ENCODE measurements at places on chromosomes 7 and 10.

DNA sequence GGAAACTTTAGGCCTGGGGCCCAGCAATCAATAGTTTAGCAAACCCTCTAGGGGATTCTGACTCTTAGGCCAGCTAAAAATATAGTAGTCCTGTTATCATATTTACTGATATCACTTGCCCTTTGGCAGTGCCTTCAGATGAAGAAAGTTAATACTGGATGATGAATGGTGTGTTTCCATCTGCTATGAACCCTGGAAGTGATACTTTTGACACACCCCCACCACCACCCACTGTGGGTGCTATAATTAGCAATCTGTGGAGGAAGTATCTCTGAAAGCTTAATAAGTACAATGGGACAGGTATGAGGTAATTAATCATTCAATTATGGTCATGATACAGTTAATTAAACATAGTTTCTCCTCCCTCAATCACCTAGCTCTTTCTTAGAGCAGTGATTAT lies 90.4 kb upstream of the LRRTM3 start:
- DNase-seq: no peak

DNA sequence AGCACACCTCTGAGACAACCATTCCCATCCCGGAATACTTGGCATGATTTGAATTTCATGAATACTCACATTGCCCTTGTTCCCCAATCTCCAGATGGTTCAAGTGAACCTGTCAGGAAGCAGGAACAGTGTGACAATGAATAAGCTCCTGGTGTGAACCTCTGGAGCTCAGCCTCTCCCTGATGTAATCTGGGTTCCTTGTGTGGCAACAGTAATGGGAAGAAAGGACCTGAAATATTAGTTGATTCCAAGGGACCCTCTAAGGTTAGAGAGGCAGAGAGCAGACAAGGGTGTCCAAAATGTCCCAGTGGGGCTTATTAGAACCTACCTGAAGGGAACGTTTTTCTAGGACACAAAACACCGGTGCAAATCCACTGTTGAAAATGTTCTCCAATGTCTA lies 8.5 kb downstream of the OR2A7 start:
- no peak for DNase-seq

- DNase-seq: no peak
These were observed 617.9 kb upstream of the MKI67 start for GRCh38 chr10:128744092-128744491.

DNA sequence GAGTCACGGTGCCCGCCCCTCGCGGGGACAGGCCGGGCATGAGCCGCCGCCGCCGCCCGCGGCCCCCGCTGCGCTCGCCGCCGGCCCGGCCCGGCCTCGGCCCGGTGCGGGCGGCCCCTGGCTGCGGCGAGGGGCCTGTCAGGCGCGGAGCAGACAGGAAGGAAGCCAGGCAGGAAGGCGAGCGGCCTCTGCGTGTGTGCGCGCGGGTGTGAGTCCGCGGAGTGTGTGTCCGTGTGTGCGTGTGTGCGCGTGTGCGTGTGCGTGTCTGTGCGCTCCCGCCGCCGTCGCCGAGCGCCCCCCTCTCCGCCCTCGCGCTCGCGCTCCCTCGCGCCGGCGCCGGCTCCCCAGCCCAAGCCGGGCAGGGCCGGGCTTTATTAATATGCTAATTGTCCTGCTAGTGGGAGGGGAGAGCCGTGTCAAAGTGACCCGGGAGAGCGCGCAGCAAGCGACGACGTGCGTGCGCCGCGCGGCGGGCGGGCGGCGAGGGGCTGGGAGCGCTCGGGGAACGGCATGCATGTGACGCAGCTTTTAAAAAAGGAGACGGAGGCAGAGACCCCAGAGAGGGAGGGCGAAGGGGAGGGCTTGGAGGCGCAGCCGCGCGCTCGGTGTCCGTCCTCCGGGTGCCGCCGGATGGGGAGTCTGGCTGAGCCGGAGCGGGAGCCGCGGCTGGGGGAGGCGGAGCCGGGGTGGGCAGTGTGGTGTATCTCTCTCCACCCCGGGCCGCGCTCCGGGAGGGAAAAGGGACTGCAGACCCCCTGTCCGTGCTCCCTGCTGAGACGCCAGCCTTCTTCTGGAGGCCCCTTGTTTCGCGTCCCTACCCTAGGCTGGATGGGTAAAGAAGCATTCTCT lies at the start of gene LDB1:
Gene LDB1 (minus strand): TSS at position 227 of the 849 bp plus-strand sequence. CDS start 258 bp downstream, outside the sequence.
- DNase-seq: no peak

DNA sequence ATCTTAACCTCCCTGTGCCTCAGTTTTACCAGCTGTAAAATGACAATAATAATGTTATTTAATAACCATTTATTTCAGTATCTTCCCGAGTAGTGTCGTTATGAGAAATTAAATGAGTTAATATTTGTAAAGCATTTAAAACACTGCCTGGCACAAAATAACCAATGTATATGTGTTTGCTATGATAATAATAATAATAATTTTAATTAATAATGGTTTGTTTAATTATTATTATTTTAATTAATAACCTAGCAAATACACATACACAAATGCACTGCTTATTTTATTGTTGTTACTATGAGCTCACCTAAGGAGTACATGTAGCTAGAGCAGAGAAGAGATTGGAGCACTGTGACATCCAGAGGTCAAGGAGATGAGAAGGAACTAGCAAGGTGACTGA lies 18.2 kb upstream of the GPNMB start:
- DNase-seq: no peak

DNA sequence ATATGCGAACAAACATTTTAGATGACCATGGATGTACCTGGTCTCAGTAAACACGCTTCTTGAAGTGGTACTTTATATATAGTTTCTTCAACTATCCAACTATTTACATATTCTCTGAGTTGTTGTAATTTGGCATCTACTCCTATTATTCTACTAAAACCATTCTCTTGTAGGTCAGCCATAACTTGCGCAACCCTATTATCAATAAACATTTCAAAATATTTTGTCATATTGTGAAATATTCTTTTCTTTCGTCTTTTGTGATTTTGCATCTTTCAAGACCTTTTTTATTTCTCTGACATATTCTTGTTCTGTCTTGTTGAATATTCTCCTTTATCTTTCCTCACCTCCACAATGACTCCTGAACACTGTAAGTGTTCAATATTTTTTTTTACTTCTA lies 753.3 kb downstream of the NXPH1 start:
- DNase-seq: no peak

GRCh38 chr10:69648461-69648860 lies 18.4 kb downstream of the FAM241B start:
- DNase-seq: no peak

GRCh38 chr7:112970771-112971170 lies 115.9 kb downstream of the GPR85 start:
- DNase-seq: no peak

DNA sequence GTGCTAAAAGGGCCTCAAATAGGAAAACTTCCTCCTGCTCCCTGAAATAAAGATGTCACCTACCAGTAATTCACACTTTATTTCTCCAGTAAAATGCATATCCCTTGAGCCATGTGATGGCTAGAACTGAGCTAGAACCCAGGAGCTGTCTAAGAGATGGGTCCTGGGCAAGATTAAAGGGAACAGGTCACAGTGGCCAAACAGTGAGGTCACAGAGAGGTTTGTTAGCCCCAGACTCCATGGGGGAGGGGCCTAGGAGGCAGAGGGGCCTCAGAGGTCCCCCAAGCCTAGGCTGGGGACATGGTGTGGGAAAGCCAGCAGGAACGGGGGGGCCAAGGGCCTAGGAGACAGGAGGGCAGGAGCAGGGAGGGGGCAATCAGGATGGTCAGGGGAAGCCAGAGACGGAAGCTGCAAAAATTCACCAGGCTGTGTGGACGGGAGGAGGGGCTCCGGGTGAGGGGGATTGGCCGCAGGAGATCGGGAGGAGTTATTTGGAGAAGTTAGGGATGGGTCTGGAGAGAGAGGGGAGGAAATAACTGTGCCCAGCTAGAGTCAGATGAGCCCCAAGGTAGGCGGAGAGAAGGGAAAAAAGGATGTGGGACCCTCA lies 3.3 kb downstream of the FBXO24 start:
- DNase-seq: no peak

GRCh38 chr10:74022926-74023629 lies 25.2 kb downstream of the VCL start:
- DNase-seq: no peak

GRCh38 chr7:74725840-74726239 lies 48.0 kb upstream of the NCF1 start:
- DNase-seq: no peak

GRCh38 chr7:28106321-28106829 lies 74.2 kb downstream of the JAZF1 start:
- DNase-seq: no peak

DNA sequence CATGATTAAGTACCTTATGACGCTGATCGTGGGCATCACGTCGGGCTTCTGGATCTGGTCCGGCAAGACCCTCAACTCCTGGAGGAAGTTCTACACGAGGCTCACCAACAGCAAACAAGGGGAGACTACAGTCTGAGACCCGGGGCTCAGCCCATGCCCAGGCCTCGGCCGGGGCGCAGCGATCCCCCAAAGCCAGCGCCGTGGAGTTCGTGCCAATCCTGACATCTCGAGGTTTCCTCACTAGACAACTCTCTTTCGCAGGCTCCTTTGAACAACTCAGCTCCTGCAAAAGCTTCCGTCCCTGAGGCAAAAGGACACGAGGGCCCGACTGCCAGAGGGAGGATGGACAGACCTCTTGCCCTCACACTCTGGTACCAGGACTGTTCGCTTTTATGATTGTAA lies 2.5 kb downstream of the FZD1 start:
- DNase-seq: no peak

DNA sequence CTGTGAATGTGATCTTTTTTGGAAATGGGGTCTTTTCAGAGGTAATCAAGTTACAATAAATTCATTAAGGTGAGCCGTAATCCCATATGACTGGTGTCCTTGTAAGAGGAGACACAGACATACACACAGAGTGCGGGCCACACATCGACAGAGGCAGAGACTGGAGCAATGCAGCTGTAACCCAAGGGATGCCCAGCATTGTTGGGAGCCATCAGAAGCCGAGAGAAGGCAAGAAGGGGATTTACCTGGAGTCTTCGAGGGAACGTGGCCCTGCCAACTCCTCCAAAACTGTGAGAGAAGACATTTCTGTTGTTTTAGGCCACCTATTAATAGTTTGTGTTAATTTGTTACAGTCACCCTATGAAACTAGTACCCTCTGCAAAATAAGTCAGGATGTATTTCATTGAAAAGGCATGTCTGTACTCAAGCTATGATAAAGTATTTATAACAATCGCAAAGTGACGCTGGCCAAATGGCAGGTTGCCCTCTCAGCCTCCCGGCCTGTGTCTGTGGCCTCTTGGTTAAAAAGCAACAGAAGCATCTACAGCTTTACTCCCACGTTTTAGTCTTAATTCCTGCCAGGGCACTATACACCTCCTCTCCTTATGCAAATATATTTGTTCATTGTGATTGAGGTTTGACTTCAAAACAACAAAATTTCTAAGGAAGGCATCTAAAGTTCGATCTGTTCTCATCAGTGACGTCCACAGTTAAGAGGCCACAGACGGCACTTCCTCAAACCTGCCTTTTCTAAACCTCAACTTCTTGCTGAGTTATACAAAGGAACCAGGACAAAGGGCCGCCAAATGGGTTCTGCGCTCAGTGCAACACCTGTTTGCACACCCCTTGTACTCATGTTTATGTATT lies 46.8 kb downstream of the HIPK2 start:
- DNase-seq: no peak

DNA sequence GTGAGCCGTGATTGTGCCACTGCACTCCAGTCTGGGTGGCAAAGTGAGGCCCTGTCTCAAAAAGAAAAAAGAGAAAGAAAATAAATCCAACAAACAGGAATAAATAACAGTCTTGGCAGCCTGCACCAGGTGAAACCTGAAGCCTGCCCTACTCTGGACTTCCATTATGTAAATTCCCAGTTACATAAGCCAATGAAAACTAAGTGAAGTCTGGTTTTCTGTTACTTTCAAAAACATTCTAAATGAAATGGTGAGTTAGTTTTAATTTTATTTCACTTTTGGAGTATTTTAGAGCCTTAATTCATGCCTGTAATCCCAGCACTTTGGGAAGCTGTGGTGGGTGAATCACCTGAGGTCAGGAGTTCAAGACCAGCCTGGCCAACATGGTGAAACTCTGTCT lies 22.5 kb upstream of the HIBADH start:
- DNase-seq: no peak

DNA sequence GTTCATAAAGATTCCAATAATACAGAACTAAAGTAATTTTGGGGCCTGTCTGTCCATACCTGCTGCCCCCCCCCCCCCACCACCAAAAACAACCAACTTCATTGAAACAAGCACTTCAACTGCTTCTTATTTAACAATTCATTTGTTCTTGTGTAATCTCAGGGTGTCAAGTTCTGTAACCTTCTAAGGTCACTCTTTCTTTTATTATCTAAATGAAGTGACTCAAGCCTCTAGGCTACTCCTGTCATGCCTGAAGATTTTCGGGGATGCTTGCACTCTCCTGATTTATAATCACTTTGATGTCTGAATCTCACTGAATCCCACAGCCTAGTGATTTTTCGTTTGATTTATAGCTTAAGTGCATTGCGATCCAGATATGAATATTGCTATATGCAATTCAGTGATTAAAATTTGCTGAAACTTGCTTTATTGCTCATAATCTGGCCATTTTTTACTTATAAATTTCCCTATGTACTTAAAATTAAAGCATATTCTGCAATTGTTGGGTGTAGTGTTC lies 27.2 kb downstream of the GARIN1A start:
- DNase-seq: no peak
